ENCODE measurements at places on chromosomes 6 and 20. TPM values are rescaled to one million over a fixed set of nuclear protein-coding genes. Genes with fewer than 3 reads are reported as not detected.
A peak's percentile ranks its signal among the peaks of the same experiment; 100 is the strongest.

DNA sequence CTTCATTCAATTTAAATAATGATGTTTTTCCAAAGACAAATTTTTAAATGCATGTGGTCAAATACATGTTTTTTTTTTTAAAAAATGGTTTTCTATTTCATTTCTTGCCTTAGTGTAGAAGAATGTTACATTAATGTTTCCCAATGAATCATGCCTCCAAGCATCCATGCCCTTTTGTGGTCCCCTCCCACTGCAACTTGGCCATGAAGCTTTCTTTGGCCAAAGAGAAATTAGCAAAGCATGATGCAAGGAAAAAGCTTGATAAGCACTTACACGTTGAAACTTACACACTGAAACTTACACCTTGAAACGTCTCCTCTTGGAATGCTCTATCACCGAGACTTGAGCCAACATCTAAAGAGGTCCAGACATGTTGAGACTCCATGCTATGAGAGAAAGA, 93.0 kb upstream of the ELOVL5 start:
- DNase-seq = no peak
- H3K27ac ChIP-seq = no peak overlapping the region
- H3K4me3 ChIP-seq = no peak overlapping the region
- no peaks in the 10 kb centered on the region for H3K27me3 ChIP-seq
- peaks cover 27% of the 10 kb centered on the region for H3K4me1 ChIP-seq

DNA sequence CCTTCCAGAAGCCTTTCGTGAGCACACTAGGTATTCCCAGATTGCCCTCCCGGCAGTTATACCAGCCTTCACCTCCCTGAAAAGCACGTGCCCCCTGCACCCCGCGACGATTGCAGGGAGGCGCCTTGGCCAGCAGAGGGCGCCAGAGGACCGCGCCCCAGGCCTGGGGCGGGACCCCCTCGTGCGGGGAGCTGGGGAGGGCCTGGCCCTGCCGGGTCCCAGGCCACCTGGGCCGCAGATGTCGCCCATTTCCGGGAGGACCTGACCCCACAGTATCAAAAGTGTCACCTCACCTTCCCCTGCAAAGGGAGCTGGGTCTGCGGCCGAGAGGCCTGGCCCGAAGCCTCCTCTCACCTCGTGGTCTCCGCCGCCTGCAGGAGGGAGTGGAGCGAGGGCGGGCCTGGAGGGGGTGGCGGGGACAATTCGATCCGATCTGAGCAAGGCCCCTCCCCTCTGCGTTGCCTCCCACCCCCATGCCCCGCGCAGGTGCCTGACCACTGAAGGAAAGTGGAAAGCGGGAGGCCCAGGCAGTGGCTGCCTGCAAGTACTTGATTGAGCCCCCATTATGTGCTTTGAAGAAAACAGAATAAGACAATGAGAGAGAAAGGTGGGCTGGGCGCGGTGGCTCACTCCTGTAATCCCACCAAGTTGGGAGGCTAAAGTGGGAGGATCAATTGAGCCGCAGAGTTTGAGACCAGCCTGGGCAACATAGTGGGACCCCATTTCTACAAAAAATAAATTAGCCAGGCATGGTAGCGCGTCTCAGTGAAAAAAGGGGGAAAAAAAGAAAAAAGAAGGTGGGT, 3.5 kb upstream of the SNAI1 start:
- H3K27ac ChIP-seq = no peak overlapping the region

DNA sequence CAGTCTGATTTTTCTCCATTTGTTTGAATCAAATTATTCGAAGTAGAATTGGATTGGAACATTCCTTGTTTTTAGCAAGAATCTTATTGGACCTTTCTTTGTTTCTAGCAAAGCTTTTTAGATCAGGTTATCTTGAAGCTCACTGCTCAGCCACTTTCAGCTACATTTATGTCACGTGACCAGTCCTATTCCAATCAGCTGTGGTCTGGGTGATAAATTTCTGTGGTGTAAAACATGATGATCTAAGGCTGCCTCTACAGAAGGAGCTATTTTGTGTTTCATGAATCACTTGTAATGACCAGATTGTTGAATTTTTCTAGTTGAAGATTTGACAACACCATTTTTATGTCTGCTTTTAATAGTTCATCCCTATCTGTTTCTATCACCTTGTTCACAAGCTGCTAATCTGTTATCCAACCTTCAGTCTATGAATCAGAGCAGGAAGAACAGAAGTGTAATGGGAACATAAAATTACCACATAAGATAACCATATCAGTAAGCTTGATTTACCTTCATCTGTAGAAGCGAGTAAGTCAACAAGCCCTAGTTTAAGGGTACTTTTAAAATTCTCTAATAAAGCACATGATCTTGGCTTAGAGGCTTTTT, 101.0 kb upstream of the MAP3K7 start:
- no peak overlapping the region for H3K27ac ChIP-seq
- H3K36me3 ChIP-seq = no peaks in the 10 kb centered on the region
- H3K27me3 ChIP-seq = peaks cover 8% of the 10 kb centered on the region
- DNase-seq = no peak
- no peak overlapping the region for H3K4me3 ChIP-seq

- no peak for DNase-seq
- no peaks in the 10 kb centered on the region for H3K4me1 ChIP-seq
- H3K27me3 ChIP-seq = peaks cover 67% of the 10 kb centered on the region
- H3K36me3 ChIP-seq = no peaks in the 10 kb centered on the region
- H3K4me3 ChIP-seq = no peak overlapping the region
These were observed 16.3 kb upstream of the OR2B6 start for GRCh38 chr6:27940766-27941165.

DNA sequence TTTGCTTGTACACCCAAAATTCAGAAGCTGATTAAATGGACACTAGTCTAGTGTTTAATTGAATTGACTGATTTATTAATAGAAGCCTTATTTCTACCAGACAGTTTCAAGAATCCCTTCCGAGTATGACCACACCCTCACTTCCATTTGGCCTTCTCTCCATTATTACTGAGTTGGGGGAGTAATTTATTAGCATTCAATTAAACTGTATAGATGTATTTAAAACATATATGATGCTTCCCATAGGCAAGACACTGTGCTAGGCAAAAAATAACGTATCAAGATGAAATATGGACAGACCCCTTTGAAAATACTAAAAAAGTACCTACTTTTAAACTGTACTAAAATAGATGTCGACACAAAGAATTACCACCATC, 112.9 kb upstream of the PHACTR1 start:
- peaks cover 4% of the 10 kb centered on the region for H3K4me1 ChIP-seq
- DNase-seq = no peak
- no peak overlapping the region for H3K27ac ChIP-seq

DNA sequence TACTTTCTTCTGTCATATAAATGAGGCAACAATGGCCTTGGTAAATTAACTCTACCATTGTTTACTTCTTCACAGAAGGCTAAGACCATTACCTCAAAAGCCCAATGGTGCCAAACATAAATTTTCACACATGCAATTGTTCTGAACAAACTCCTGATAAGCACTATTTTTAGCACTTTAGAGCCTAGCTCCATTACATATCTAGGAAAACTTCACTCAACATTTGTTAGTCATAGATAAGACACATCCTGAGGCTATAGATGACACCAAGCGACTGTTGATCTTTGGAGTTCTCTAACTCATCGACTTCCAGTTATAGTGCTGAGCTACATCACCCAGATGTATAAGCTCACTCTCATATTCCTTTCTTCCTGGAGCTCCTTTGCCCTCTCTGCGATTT, 245.9 kb downstream of the EYS start:
- DNase-seq = no peak
- no peak overlapping the region for H3K4me3 ChIP-seq
- H3K36me3 ChIP-seq = no peaks in the 10 kb centered on the region
- no peaks in the 10 kb centered on the region for H3K27me3 ChIP-seq

DNA sequence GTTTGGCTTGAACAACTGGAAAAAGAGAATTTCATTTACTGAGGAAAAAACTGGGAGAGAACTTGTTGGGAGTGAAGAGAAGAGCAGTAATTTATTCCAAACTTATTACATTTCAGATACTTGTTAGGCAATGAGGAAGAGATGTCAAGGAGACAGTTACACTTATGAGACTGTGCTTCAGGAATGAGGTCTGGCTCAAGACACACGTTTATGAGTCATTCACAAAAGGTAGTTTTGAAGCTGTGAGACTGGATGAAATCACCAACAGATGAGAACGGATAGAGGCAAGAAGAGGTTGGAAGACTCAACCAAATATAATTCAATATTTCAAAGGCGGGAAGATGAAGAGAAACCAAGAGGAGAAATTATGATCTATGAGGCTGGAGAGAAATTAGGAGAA, 70.6 kb upstream of the DEFB112 start:
- H3K27me3 ChIP-seq = peaks cover 3% of the 10 kb centered on the region
- no peak overlapping the region for H3K27ac ChIP-seq

GRCh38 chr6:133892813-133893691, 4.1 kb downstream of the TCF21 start:
- H3K27ac ChIP-seq = no peak overlapping the region
- DNase-seq = no peak
- H3K36me3 ChIP-seq = peaks cover 3% of the 10 kb centered on the region
- peak overlapping the region; percentile 45 for H3K4me3 ChIP-seq
- H3K27me3 ChIP-seq = peaks cover 100% of the 10 kb centered on the region

Gene GJA10
- not detected for total RNA-seq

Gene GABRR2
- total RNA-seq = 0.34 TPM

- peaks cover 11% of the 10 kb centered on the region for H3K4me1 ChIP-seq
- H3K27ac ChIP-seq = no peak overlapping the region
- DNase-seq = no peak
These were observed 55.8 kb upstream of the MTRF1L start for GRCh38 chr6:153058291-153058690.

GRCh38 chr6:156827382-156827781, 50.2 kb downstream of the ARID1B start:
- no peak for DNase-seq
- peaks cover 3% of the 10 kb centered on the region for H3K36me3 ChIP-seq
- no peaks in the 10 kb centered on the region for H3K27me3 ChIP-seq
- no peak overlapping the region for H3K27ac ChIP-seq
- H3K4me3 ChIP-seq = no peak overlapping the region

Gene THEMIS
- total RNA-seq = not detected

GRCh38 chr6:107330168-107330567, 129.2 kb downstream of the PDSS2 start:
- peaks cover under 1% of the 10 kb centered on the region for H3K36me3 ChIP-seq
- DNase-seq = no peak
- no peak overlapping the region for H3K4me3 ChIP-seq
- H3K27ac ChIP-seq = no peak overlapping the region

DNA sequence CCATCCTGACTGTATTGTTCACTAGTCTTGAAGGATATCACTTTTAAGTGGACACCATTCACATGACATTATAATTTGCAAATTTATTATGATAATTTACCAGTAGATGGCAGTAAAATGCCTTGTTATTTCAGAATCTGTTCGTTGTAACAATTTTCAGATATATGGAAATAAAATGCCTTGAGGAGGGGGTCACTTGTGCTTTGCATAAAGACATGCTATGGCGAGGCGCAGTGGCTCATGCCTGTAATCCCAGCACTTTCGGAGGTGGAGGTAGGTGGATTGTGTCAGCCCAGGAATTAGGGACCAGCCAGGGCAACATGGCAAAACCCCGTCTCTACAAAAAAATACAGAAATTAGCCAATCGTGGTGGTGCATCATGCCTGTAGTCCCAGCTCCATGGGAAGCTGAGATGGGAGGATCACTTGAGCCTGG, 9.0 kb upstream of the NCOA6 start:
- H3K4me3 ChIP-seq = no peak overlapping the region
- H3K4me1 ChIP-seq = no peaks in the 10 kb centered on the region
- no peaks in the 10 kb centered on the region for H3K36me3 ChIP-seq
- no peak overlapping the region for H3K27ac ChIP-seq

GRCh38 chr6:14703586-14703985, 542.3 kb upstream of the JARID2 start:
- H3K27ac ChIP-seq = no peak overlapping the region
- H3K4me1 ChIP-seq = peaks cover 6% of the 10 kb centered on the region
- H3K4me3 ChIP-seq = no peak overlapping the region
- H3K36me3 ChIP-seq = no peaks in the 10 kb centered on the region
- peaks cover 5% of the 10 kb centered on the region for H3K27me3 ChIP-seq

Gene ENPP1
- 4.9 TPM for total RNA-seq

GRCh38 chr20:60116128-60116909, 158.1 kb downstream of the CDH26 start:
- H3K4me1 ChIP-seq = no peaks in the 10 kb centered on the region
- H3K27ac ChIP-seq = no peak overlapping the region
- no peak for DNase-seq
- no peak overlapping the region for H3K4me3 ChIP-seq

DNA sequence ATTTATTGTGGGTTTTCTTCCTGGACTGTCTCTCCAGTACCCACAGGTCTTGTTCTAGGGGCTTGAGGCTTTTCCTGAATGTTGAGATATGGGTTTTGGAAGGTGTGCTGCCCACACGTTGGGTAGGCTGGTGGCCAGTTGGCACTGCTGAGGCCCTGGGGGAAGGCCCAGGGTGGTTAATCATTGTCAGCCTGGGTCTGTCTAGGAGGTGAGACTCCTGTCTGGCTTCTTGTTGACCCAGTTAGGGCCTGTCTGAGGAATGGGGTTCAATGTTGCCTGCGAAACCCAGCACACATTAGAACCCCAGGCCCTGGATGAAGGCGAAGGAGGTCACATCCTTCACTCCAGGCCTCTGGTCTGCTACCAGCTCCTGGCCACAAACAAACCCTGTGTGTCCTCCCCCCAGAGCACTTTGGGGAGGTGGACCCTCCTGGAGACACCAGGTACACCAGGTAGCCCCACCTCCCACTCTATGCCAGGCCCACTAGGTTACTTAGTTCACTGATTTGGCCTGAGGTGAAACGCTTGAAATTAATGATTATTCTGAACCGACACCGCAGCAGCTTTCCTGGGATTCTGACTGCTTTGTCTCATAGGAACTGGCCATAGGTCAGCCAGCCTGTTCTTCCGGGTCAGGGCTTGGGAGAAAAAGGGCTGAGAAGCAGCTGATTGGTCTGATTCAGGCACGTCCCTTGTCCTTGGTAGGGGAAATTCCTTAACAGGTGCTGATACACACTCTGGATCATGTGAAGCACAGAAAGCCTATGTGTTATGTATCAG, 15.2 kb downstream of the DNMT3B start:
- H3K27ac ChIP-seq = peak overlapping the region; percentile 88
- peaks cover 68% of the 10 kb centered on the region for H3K4me1 ChIP-seq
- H3K27me3 ChIP-seq = no peaks in the 10 kb centered on the region
- peaks cover 9% of the 10 kb centered on the region for H3K36me3 ChIP-seq
